ENCODE measurements at places on chromosomes 3 and 15.
A peak's percentile ranks its signal among the peaks of the same experiment; 100 is the strongest.

- DNase-seq = no peak
Observed at GRCh38 chr3:137963463-137963862, 46.5 kb upstream of the CLDN18 start.

- no peak for DNase-seq
Observed at GRCh38 chr3:188021502-188022040, 132.4 kb upstream of the LPP start.

- DNase-seq = no peak
Observed at GRCh38 chr3:153925841-153926514, 195.2 kb upstream of the ARHGEF26 start.

DNA sequence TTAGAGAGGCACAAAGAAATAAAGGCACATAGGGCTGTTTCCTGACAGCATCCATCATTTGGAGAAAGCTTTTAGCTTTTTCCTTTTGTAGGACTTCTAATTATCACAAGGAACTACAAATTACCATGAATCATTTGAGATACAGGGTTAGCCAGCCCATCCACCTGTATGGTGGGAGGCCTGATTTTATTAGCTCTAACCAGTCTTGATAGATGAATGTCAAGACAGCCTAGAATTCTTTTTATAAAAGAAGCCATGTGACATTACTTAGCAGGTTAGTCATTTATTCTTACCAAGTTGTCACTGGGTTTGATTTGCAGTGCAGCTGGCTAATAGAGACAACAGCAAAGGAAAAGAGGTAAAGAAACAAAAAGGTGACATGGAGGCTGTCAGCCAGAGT lies 618.1 kb downstream of the ZNF385D start:
- DNase-seq = no peak

DNA sequence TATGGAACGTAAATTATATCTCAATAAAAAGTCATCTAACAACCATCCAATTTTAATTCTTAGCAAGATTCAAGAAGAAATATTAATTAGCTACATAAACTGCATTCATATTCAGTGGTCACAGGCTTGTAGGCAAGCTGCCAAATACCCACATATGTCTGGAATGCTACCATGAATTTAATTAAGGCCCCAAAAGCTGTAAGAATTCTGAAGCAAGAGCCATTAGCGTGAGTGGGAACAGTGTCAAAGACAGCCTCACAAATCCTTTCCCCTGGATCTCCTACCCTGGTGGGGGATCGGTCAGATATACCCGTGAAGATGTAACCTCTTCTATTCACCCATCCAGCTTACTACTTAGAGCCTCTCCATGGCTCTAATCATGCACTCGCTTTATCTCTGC lies 40.0 kb downstream of the ATG7 start:
- no peak for DNase-seq

GRCh38 chr15:99213187-99213811 lies 36.1 kb downstream of the TTC23 start:
- DNase-seq = peak; percentile 83

DNA sequence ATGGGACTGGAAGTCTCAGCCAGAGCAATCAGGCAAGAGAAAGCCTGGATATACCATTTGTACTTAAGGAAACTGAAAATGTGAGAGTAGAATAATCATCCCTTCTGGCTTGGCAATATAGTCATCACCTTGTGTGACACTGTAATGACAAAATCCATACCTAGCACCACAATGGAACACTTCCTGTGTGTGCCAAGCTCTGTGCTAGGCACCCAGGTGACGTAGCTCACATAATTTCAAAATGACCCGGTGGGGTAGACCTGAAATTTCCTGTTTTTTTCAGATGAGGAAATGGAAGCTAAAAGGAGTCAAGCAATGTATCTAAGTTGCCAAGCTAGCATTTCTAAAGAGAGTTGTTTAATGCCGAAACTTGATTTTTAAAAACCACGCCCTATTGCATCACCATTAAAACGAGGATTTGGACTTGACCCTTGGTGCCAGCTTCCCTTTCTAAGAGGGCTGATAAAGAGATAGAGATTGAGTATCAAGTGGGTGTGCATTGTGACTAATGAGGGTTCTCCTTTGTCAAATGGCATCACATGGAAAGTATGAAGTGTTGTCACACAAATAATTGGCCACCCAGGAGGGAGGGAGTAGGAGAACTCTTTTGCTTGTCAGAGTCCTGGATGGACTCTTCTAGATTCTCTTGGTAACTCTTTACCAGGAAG lies 141.3 kb upstream of the PDZRN3 start:
- no peak for DNase-seq

- no peak for DNase-seq
Observed at GRCh38 chr15:59594493-59594942, 17.1 kb upstream of the GCNT3 start.

Data from gastrocnemius medialis (tissue), 4 donors.